GM12878 (cell line): ENCODE measurements at places on chromosomes 12 and 14. TPM values are rescaled to one million over a fixed set of nuclear protein-coding genes. Genes with fewer than 3 reads are reported as not detected.

GRCh38 chr12:9109737-9110491 is 5.8 kb downstream of the A2M start:
- H3K4me1 ChIP-seq = no peaks in the 10 kb centered on the region
- no peak overlapping the region for H3K4me3 ChIP-seq
- no peaks in the 10 kb centered on the region for H3K27me3 ChIP-seq
- no peak for DNase-seq
- H3K27ac ChIP-seq = no peak overlapping the region
- no peaks in the 10 kb centered on the region for H3K36me3 ChIP-seq

Gene APOF
- 0.12 TPM in 1 of 2 replicates, not detected in the other for polyA plus RNA-seq

- H3K27me3 ChIP-seq = no peaks in the 10 kb centered on the region
- H3K4me1 ChIP-seq = peaks cover 14% of the 10 kb centered on the region
- H3K27ac ChIP-seq = no peak overlapping the region
- peaks cover 7% of the 10 kb centered on the region for H3K36me3 ChIP-seq
- DNase-seq = no peak
Observed at GRCh38 chr12:55723516-55724225, 3.5 kb downstream of the RDH5 start.

DNA sequence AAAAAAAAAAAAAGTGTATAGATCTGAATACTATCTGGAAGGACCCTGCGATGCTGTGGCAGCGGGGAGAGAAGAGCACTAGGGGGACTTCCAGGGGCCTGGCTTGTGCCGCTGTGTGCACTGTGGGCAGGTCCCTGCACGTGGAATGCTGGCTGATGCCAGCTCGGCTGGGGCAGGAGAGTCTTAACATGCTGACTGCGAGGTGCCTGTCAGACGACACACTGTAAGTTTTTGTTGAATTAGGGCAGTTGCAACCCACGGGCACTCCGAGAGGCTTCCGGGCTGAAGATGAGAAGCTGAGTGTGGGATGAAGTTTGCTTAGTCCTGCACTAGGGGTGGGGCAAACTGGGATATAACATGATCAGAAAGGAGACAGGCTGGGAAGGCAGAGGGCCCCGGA is 10.7 kb downstream of the GLT1D1 start:
- H3K4me1 ChIP-seq = no peaks in the 10 kb centered on the region
- no peaks in the 10 kb centered on the region for H3K27me3 ChIP-seq
- peaks cover 3% of the 10 kb centered on the region for H3K36me3 ChIP-seq
- no peak for DNase-seq
- no peak overlapping the region for H3K4me3 ChIP-seq

Gene C12orf54
- 1.5 and 2.6 TPM in 2 replicates for polyA plus RNA-seq
